Cardiac atrium fibroblast (primary cell): ENCODE measurements at places on chromosomes 7 and 10. TPM values are rescaled to one million over a fixed set of nuclear protein-coding genes. Genes with fewer than 3 reads are reported as not detected.

The TDRD1 gene
- total RNA-seq, result 0.16 and 1.1 TPM in 2 replicates

The SLF2 gene
- 6.9 and 9.9 TPM in 2 replicates for total RNA-seq

The PRTFDC1 gene
- total RNA-seq, result 11.4 and 14.6 TPM in 2 replicates

The ITPRID1 gene
- total RNA-seq, result not detected in 2 replicates

The EPO gene
- total RNA-seq, result not detected in 2 replicates

The DNA2 gene
- 1.3 and 7.1 TPM in 2 replicates for total RNA-seq

The CPA4 gene
- 56.7 and 90.1 TPM in 2 replicates for total RNA-seq

The EPHB4 gene
- total RNA-seq, result 44.4 and 46.8 TPM in 2 replicates

The WASL gene
- total RNA-seq, result 22.2 and 23.8 TPM in 2 replicates

The C10orf90 gene
- total RNA-seq, result 0.16 and 0.18 TPM in 2 replicates

The FLNC gene
- total RNA-seq, result 108 and 131 TPM in 2 replicates

The JCAD gene
- 8.5 and 35.2 TPM in 2 replicates for total RNA-seq

The FAM180A gene
- total RNA-seq, result 0.18 and 0.49 TPM in 2 replicates

The ANKRD30A gene
- not detected in 2 replicates for total RNA-seq

The SLC26A5 gene
- total RNA-seq, result not detected in 2 replicates

The LDB3 gene
- total RNA-seq, result 0.18 TPM in 1 of 2 replicates, not detected in the other

The KNDC1 gene
- 0.36 and 0.49 TPM in 2 replicates for total RNA-seq

The ST8SIA6 gene
- not detected in 2 replicates for total RNA-seq

The PON1 gene
- total RNA-seq, result not detected in 2 replicates

The ASZ1 gene
- not detected in 2 replicates for total RNA-seq

The VAX1 gene
- total RNA-seq, result not detected in 2 replicates

The ZCCHC24 gene
- total RNA-seq, result 42.8 and 50.4 TPM in 2 replicates

The CC2D2B gene
- not detected in 2 replicates for total RNA-seq

The NXPH1 gene
- total RNA-seq, result not detected in 2 replicates

The DENND2A gene
- total RNA-seq, result 2.9 and 13.7 TPM in 2 replicates

The STYXL1 gene
- total RNA-seq, result 39.7 and 60.3 TPM in 2 replicates

The TMEM196 gene
- not detected in 2 replicates for total RNA-seq

The LIPM gene
- total RNA-seq, result not detected in 2 replicates

The SEC31B gene
- total RNA-seq, result 1.8 and 4.5 TPM in 2 replicates

The ZNF107 gene
- 1.8 and 2.0 TPM in 2 replicates for total RNA-seq

The PAPOLB gene
- 0.18 and 0.49 TPM in 2 replicates for total RNA-seq

The ZNF425 gene
- 2.7 and 4.1 TPM in 2 replicates for total RNA-seq
